Spinal cord (tissue), 10 donors: ENCODE measurements at places on chromosomes 4 and X.

- no peak for DNase-seq
These were observed 30.6 kb upstream of the MCF2 start for GRCh38 chrX:139738581-139738980.

GRCh38 chr4:183591301-183591700 lies 67.7 kb downstream of the RWDD4 start:
- no peak for DNase-seq

GRCh38 chrX:143701460-143701859 lies 19.1 kb downstream of the SPANXN2 start:
- no peak for DNase-seq

- no peak for DNase-seq
These were observed 149.7 kb downstream of the ANTXR2 start for GRCh38 chr4:79923281-79923680.

GRCh38 chr4:170109586-170110284 lies 20.0 kb upstream of the AADAT start:
- DNase-seq, result peak; percentile 76

- DNase-seq, result peak; percentile 83
These were observed 1.3 kb downstream of the CAMK2D start for GRCh38 chr4:113760094-113760794.

DNA sequence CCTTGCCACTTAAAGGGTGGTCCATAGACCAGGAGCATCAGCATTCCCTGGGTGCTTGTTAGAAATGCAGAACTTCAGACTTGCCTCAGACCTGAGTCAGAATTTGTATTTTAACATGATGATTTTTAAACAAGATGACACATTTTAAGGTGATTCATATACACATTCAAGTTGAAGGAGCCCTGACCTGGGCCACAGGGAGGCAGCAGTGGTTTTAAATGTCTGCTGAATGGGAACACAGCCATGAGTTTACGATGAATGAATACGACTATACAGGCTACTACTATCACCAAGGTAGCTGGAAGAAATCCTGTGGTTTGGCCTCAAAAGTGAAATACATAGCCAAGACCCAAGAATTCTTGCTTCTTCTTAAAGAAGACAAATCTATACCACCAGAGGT lies 2.9 kb downstream of the HDAC8 start:
- DNase-seq, result no peak

DNA sequence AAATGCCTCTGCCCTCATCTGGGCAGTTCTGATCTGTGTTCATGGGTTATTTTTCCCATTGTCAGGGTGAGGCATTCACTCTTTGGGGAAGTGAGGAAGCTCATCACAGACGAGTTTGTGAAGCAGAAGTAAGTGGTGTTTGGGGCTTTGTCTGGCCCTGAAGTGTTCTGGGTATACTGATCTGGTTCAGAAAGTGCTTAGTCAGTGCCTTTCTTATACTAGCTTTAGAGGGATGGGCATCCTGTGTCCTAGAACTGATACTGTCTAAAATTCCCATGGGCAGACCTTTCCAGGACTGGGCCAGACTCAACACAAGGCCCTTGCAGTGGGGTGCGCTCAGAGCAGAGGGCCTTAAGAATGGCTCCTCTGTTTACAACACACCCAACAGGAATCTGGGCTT lies 6.4 kb downstream of the TRO start:
- no peak for DNase-seq
